ENCODE measurements at places on chromosomes 1 and 21.

DNA sequence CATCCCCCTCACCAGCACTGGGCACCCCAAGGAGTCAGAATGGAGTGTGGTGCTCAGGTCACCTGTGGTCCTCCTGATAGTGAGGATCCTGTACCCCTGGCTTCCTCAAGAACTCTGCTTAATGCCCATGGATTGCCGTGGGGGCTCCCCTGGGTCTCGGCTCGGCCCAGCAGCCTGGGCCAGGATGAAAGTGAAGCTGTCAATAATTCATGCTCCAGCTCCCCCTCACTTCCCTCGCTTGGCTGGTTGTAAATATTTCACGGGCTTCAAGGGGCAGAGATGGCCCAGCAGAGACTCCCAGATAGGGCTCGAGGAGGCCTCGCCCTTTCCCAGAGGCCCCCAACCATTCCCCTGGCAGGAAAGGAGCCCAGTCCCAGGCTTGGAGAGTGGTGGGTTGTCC is 42.6 kb upstream of the KCNA10 start:
- DNase-seq = no peak

- no peak for DNase-seq
Observed at GRCh38 chr1:16022393-16022792, 557 bp downstream of the CLCNKA start.

DNA sequence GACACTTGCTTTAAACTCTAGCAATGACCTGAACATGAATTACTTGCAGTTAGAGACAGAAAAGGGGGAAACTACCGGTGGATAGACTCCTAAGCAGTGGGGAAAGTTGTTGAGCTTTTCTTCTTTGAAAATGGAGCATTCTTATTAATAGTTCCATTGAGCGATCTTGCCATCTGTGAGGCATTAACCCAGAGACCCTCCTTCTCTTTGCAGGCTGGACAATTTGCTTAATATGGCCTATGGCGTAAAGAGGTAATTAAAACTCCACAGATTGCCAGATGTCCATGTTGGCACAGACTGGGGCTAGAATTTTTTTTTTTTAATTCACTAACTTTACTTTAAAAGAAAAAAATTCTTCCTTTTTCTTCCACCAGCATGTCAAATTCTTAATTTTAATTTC is 88.5 kb downstream of the ELAVL4 start:
- DNase-seq = no peak

DNA sequence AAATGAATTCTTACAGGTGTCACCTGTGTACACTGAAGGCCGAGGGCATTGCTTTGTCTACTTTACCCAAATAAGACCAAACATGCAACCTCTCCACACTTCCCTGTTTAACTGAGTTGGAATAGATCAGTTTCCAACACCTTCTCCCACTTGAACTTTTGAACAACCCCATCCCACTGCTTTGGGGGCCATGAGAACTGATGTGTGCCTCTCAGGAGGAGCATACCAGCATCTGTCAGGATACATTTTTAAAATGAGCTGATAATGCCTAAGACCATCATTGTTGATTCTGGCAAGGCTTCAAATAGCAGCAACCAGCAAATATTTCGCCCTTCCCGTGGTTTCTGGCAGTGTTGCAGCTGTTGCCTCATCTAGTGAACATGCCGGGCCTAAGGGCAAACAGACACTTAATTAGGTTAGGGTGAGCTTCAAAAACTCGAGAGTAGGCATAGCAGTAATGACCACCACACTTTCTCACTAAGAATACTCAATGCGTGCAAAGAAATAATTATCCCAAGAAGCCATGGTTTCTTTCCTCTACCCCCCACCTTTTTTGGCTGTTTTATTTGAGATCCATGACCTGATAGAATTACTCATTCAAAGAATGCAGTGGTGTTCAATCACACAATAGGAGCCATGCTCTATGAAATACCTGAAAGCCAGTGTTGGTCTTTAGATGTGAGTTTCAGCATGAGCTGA is 63.7 kb downstream of the MAP10 start:
- DNase-seq = no peak

DNA sequence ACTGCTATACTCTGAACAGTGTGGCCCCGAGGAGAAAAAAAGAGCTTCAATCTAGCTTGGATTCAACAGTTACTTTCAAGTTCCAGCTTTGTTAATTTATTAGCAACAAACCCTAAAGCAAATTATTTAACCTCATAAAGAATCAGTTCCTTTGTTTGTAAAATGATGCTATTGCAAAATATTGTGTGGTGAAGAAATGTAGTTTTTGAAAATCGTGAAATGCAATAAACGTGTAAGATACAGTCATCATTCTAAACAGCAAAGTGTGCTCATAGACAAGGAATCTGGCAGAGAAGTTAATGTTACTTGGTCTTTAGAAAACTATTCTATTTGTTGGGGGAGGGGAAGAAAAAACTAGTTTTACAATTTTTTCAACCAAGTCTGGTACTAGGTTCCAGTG is 297.6 kb upstream of the ADGRL4 start:
- DNase-seq = no peak
